HS-5 (cell line): ENCODE measurements at places on chromosomes 6 and 20.

DNA sequence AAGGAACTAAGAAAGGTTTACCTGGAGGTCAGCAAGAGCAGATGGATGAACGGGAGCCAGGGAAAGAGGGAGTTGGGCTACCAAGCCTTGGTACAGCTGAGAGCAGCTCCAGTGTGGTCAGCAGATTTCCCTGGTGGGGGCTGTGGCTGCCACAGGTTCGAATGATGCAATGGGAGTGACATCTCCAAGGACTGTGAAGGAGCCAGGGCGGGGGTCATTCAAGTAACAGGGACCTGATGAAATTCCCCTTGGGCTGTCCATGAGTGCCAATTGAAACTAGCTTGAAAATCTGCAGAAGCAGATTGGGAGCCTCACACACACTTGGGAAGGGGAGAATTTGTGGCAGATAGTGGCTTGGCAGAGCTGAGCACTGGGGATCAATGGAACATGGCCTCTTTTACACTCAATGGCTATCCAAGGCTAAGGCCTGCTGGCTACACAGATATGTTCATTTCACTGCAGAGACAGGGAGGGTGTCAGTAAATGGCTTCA, 247.0 kb upstream of the ECI2 start:
- DNase-seq, result no peak

- peak; percentile 74 for DNase-seq
Observed at GRCh38 chr20:62203378-62204030, 16.6 kb downstream of the HRH3 start.

DNA sequence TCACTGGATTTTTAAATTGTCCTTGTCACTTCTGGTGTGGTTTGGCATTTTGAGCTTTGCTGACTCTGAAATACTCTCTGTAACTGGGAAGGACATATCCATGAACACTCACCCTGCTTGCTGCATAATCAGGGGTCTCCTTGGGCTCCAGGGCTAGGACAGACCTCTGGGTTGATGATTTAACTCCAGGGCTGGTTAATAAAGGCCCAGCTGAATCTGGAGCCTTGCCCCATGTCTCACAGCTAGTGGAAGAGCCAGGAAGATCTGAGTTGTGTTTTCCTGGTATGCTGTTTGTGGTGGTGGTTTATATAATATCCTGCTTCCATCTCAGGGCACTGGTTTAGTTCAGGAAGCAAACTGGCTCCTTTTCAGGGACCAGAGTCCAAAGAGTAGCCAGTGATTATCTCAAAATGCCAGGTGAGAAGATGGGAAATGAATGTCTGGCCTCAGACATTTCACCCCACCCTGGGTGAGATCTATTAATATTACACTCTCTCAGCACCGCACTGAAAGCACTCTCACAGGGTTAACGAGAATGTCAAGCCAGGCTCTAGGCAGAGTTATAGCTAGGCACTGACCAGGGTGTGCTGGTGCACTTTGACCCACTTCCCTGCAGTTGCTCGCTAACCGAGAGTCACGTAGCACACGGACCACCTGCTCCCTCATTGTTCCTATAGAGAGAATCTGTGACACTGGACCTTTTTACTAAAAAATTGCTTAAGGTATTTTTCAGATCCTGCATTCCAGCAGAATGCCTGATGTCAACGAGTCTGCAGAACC, 90.1 kb upstream of the SLC22A16 start:
- DNase-seq, result no peak

DNA sequence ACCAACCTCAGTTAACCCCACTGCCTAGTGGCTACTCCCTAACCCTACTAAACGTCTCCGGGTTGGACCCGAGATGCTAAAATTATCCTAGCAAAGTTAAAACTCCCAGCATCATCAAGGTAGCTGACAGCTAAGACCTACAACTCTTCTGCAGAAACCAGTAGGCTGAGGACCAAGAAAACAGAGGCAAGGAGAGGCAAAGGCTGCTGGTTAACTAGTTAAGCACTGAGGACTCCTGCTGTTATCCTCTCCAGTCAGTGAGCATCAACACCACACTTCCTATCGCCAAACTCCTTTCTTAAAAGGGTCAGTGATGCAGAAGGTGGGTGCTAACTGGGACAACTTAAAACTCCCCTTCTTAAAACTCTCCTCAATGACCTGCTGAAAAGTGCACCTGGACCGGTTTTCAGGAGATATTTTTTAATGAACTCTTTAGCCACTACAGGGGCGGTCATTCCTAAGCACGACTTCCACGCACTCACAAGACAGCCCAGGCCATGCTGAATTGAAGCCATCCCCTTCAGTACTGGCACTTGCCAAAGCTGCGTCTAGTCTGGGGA, 1.7 kb downstream of the TRERF1 start:
- no peak for DNase-seq

DNA sequence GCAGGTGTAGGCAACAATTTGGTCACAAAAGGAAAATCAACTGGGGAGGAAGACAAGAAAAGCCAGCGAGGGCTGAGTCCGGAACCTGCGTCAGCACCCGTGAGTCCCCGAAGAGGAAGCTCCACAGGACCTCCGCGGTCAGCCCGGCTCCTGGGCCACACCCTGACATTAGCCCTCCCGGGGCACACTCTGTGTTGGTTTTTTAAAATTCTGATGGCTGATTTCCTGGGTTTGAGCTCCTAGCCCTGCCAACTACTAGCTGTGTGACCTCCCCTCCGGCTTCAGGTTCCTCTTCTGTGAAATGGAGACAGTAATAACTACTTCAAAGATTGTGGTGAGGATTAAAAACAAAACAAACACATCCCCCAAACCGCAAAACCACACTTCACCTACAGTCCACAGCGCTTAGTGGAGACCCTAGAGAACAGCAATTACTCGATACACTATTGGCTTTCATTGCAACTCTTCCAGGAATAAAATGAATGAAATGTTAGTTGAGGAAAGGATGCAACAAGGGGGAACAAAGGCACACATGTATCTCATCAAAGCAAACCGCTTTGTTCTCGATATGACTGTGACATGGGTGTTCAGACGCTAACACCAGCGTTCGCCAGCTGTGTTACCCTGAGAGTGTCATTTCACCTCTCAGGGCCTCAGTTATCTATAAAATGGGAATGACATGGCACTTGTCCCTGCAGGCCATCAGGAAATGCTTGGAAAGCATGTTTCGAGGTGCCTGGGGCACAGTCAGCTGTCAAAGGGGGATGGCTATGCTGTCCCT, 985 bp downstream of the ZBP1 start:
- no peak for DNase-seq

GRCh38 chr20:63831993-63832686, 1.1 kb upstream of the ZBTB46 start:
- no peak for DNase-seq

DNA sequence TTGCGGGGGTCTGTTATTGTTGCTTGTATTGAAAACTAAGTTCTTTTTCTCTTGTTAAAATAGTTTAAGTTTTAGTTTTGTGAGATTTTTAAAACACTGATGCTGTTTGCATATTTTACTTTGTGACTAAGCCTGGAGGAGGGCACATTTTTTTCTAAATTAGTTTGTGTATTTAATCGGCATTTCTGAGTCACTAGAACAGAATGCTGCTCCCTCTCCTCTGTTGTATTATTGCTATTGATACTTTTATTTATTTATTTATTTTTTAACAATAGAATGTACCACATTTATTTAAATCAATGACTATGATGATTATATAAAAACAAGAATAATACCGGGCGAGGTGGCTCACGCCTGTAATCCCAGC, 5.1 kb upstream of the FAM50B start:
- peak; percentile 74 for DNase-seq

GRCh38 chr20:44537993-44538392, 16.1 kb upstream of the SERINC3 start:
- DNase-seq, result no peak

- no peak for DNase-seq
Observed at GRCh38 chr6:17602888-17603287, 2.8 kb downstream of the FAM8A1 start.

GRCh38 chr20:62822239-62822787, 5.5 kb downstream of the COL9A3 start:
- no peak for DNase-seq

- no peak for DNase-seq
Observed at GRCh38 chr6:125839471-125839870, 48.7 kb downstream of the NCOA7 start.

DNA sequence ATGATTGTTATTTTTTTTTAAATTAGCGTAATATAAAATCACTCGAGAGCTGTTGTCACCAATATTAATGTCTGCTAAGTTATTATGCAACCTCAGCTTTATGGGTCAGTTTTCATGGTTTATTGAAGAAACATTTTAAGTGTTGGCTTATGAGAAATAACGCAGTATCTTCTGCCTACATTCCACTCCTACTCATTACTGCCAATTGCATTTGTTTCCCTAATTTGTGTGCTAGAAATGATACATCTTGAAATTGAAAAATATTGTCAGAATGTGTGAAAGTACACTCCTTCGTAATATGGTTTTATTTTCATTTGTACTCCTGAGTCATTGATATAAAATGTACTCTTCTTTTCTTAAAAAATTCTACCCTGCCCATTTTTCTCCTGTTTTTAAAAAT, 333.3 kb upstream of the HSF2 start:
- DNase-seq, result no peak

GRCh38 chr20:45817376-45818194, 5.1 kb downstream of the UBE2C start:
- DNase-seq, result no peak

- DNase-seq, result peak; percentile 69
Observed at GRCh38 chr6:36028877-36029324, 1.3 kb downstream of the MAPK14 start.

DNA sequence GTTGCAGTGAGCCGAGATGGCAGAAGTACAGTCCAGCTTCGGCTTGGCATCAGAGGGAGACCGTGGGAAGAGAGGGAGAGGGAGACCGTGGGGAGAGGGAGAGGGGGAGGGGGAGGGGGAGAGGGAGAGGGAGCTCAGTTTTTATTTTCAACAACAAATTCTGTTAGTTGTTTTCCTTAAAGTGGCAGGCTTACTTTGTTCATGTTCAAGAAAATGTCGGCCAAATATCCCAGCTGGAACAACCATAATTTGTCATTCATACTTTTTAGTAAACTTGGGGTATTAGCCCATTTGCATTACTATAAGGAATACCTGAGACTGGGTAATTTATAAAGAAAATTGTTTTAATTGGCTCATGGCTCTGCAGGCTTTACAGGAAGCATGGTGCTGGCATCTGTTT, 2.5 kb upstream of the TULP4 start:
- no peak for DNase-seq
